ENCODE measurements at places on chromosomes 2 and 18. TPM values are rescaled to one million over a fixed set of nuclear protein-coding genes. Genes with fewer than 3 reads are reported as not detected.

DNA sequence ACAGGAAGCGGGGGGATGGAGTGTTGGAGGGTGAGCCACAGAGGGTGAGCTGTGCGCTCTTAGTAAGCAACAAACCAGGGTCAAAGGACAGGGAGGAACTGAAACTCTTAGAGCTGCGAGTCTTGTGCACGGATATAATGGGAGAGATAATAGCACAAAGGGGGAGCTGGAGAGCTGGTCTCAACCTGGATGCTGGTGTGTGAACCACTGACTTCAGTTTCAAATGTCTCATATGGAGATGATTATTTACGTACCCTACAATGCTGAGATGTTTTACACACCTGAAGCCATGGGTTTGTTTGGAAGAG, 35.9 kb downstream of the PTGR3 start:
- DNase-seq, result no peak

GRCh38 chr2:71801969-71802368, 345.7 kb downstream of the CYP26B1 start:
- DNase-seq, result peak; percentile 51

- DNase-seq, result no peak
Observed at GRCh38 chr2:88091943-88092342, 24.3 kb downstream of the SMYD1 start.

DNA sequence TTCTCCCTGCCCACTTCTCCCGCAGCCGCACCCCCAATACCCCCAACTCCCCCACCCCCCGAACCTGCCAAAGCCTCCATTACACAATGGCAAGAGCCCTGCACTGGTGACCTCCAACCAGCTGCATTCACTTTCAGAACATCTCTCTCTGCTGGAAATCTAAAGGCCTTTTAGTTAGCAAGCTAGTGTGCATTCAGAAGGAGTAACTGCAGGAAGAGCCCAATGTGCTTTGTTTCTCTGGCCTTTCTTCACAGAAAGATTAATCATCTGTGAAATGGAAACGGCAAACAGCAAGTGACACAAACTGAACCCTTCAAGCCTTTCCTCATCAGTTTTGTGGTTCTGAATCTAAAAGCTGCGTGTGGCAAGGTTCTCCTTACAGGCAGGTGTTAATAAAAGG, 124.2 kb downstream of the OLA1 start:
- DNase-seq, result no peak

DNA sequence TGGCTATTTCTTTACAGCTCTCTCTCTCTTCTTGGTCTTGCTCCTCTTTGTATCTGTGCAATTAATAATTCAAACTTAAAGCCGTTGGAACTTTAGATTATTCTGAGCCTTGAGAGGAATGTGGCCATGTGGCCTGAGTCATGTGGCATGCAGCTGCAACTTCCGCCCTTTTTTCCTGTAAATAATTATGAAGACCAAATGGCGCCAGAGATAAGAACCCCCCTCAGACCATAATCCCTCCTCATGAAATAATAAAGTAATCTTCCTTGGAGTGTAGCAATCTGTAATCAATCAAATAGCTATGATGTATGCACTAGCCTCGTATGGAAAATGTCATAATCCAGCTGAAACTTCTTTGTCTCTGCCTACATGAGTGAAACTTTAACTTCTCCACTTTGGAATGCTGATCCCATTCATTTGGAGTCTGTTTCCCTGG, 13.5 kb upstream of the TWSG1 start:
- DNase-seq, result no peak

DNA sequence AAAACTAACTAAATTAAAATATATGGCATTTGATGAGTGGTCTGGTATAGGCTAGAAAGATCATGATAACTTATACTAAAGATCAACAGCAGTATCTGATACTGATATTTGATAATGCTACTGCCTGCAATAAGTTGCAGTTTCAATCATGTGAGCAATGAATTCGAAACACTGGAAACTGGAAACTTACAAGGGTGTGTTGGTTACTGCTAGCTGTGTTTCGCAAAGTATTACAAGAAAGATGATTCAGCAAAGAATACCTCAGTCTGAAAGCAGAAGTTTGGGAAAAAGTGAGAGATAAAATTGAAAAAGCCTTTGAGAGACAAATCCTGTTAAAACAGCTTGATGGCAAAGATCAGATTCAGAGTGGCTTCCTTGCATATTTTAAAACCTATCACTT, 294.5 kb downstream of the CCDC178 start:
- DNase-seq, result no peak

CIB4 gene
- polyA plus RNA-seq, result not detected

OTX1 gene
- polyA plus RNA-seq, result 0.20 TPM

ARHGAP25 gene
- polyA plus RNA-seq, result not detected

INHA gene
- polyA plus RNA-seq, result 1.2 TPM

FBXO15 gene
- 0.70 TPM for polyA plus RNA-seq

CD302 gene
- polyA plus RNA-seq, result 5.1 TPM

MAL gene
- not detected for polyA plus RNA-seq

HOXD13 gene
- not detected for polyA plus RNA-seq

Measured in SK-N-SH (cell line).